Dermis blood vessel endothelial cell (primary cell): ENCODE measurements at places on chromosomes 16 and 17. TPM values are rescaled to one million over a fixed set of nuclear protein-coding genes. Genes with fewer than 3 reads are reported as not detected.

Gene OR1F1
- total RNA-seq = not detected in 2 replicates

Gene CES1
- total RNA-seq = 0.34 TPM in 1 of 2 replicates, not detected in the other

Gene GJD3
- 3.7 and 4.3 TPM in 2 replicates for total RNA-seq

Gene CLEC18C
- not detected in 2 replicates for total RNA-seq

Gene CYBA
- 135 and 286 TPM in 2 replicates for total RNA-seq

Gene FAM117A
- 15.5 and 25.4 TPM in 2 replicates for total RNA-seq

Gene ZNF385C
- total RNA-seq = not detected in 2 replicates

Gene B9D1
- total RNA-seq = 11.5 and 12.6 TPM in 2 replicates

Gene CCDC200
- total RNA-seq = 0.14 TPM in 1 of 2 replicates, not detected in the other

Gene NPIPB8
- total RNA-seq = 0.17 TPM in 1 of 2 replicates, not detected in the other

Gene KRTAP4-3
- total RNA-seq = not detected in 2 replicates

Gene MMP25
- 0.09 TPM in 1 of 2 replicates, not detected in the other for total RNA-seq

Gene PARD6A
- total RNA-seq = 6.3 and 7.0 TPM in 2 replicates

Gene C16orf96
- total RNA-seq = not detected in 2 replicates

Gene RPTOR
- 21.8 and 35.0 TPM in 2 replicates for total RNA-seq

Gene CCL5
- 0.17 TPM in 1 of 2 replicates, not detected in the other for total RNA-seq

Gene CCL8
- 0.05 and 0.17 TPM in 2 replicates for total RNA-seq

Gene LYZL6
- total RNA-seq = not detected in 2 replicates

Gene MPV17L
- 0.19 and 0.34 TPM in 2 replicates for total RNA-seq

Gene TP53TG3B
- total RNA-seq = not detected in 2 replicates

Gene TMIGD1
- not detected in 2 replicates for total RNA-seq
